GM10248 (cell line): ENCODE measurements at places on chromosomes 7 and 10.

DNA sequence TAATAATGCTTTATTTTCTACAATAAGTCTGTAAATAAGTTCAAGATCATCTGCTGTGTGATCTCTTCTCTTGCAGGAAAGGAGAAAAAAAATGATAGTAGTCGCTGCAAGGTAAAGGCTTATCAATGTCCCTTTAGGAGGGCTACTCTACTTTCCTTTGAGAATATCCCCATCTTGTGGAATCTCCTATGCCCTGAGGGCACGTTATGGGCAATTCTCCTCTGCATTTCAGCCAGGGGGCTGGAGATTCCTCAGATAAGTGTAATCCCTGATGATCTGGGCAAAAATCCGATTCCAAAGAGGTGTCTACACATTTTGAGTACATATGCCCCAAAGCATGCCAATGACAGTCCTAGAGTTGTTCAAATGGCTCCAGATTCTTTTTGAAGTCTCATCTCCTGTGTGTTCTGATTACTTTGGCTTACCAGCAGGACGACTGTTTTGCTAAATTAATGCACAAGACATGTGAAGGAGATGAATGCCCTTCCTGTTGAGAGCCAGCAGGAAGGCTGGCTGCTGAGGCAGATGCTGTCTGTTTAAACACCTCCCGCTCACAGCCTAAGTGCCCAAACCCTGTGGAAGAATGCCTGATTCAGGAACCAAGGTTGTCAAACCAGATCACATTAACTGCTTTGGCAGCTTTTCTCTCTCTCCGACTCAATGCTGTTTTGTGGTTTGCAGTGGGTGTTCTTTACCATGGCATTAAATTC lies 171.2 kb upstream of the COL1A2 start:
- DNase-seq = no peak

GRCh38 chr10:95425592-95426465 lies 135.0 kb upstream of the PDLIM1 start:
- DNase-seq = no peak

GRCh38 chr7:154770361-154770760 lies 232.6 kb downstream of the PAXIP1 start:
- DNase-seq = no peak

- peak; percentile 73 for DNase-seq
Observed at GRCh38 chr10:80459047-80459865, 5.1 kb downstream of the TSPAN14 start.

DNA sequence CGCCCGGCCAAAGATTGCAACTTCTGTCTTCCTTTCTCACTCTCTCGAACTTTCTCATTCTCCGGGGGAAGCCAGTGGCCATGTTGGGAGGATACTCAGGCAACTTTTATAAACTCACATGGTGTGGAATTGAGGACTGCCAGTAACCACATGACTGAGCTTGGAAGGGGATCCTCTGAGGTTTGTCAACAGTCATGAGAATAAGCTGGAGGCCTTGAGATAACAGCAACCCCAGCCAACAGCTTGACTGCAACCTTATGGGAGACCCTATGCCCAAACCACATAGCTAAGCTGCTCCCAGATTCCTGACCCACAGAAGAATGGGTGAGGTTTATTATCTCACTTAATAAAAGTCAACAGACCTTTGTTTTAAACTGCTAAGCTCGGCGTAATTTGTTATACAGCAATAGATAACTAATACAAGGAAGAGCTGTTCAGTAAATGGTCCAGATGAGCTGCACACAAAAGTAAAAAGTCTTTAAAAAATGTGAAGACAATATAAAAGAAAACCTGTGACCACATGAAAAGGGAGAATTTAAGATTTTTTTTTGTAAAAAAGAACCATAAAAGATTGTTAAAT lies 9.6 kb downstream of the SYPL1 start:
- no peak for DNase-seq

DNA sequence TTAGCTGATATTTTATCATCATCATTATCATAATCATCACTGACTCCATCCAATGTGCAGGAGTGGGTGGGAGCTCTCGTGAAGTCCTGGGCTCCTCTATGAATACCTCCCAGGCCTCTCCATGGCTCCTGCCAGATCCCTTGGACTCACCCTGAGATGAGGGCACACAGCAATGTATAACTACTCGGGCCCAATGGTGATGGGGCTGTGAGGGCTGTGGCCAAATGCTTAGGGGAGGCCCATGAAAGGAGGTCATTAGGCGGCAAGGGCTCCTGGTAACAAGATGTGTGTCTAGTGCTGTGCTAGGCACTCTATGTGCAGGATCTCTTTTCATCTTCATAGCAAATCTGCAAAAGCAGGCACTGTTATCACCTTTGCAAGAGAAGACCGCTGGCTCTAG lies 270.9 kb downstream of the GLRX3 start:
- no peak for DNase-seq
